Activated CD4-positive, alpha-beta T cell treated with anti-CD3 and anti-CD28 coated beads, Interleukin-2, amount 10 ng/mL, durations not matched to agents 24 days and 14 days (primary cell): ENCODE measurements at places on chromosomes 6 and 20.

DNA sequence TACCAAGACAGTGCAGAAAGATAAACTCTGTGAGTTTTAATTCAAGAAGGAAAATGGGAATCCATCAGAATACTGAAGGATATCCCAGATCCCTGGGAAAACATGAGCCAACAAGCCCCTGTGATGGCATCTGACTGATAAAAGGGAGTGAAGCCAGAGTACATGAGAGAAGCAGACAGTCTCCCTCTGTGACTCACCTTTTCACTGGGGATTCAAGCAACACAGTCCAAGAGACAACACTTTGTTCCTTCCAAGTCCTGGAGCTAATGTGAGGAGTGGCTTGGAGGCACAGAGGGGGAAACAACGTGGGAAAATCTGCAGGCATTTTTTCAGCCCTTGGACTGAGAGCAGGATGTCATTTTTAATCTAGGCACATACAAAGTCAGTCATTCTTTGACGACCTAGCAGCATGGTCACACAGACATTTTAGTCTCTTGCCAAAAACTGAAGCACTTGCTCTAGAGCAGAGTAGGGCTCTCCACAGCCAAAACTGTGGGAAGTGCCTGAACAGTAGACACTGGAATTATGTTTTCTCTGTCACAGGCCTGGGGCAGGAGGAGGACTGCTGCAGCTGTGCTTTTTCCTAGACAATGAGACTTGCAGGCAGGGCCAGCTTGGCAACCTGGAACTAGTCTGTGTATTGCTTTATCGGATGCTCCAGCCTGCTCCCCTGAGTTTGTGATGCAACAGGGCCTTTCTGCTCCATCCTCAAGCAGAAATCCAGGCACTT, 465.0 kb upstream of the GJE1 start:
- DNase-seq, result no peak

DNA sequence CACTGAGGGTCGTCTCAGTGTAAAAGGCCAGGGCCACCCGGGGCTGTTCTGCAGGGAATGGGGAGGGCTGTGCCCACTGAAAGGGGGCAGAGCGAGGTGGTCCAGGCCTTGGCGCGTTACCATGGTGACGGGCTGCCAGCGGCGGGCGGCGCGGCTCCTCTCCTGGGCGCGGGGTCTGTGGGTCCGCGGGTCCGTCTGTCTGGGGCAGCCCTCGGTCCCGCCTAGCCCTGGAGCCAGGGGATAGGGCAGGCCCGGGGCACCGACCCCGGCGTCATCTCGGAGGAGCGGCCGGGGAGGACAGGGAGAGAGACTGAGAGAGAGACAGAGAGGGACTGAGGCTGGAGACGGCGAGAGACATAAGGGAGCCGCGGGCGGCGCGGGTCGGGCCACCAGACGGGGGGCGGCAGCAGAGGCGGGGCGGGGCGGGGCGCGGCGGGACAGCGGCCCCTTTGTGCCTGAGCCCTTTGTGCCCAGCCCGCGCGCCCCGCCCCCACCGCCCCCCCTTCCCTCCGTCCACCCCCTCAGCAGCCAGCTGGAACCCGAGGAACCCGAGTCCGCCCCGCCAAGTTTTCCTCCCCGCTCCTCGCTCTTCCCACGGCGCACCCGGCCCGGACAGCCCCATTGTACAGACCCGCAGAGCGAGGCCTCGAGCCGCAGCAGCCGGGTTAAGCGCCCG, at the start of gene KIAA1755:
KIAA1755 (minus strand) TSS at position 358 of the 676 bp plus-strand sequence; CDS start at position 123, 235 bp downstream.
- DNase-seq, result no peak

DNA sequence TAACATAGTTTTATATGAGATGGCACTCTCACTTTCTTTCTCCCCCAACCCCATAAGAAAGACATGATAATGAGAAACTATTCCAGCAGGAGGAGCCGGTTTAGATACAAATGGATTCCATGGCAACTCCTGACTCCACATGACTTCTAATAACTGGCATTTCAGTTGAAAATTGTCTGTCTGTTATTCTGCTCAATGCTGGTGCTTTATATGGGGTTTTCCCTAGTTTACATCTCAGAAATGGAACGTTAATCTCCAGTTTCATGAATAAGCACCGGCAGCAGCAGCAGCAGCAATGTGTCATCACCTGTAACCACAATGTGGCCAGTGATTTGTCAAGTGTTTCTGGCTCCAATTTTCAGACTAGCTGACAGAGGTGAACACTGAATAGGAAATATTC, 8.0 kb upstream of the SIM1 start:
- peak; percentile 74 for DNase-seq

DNA sequence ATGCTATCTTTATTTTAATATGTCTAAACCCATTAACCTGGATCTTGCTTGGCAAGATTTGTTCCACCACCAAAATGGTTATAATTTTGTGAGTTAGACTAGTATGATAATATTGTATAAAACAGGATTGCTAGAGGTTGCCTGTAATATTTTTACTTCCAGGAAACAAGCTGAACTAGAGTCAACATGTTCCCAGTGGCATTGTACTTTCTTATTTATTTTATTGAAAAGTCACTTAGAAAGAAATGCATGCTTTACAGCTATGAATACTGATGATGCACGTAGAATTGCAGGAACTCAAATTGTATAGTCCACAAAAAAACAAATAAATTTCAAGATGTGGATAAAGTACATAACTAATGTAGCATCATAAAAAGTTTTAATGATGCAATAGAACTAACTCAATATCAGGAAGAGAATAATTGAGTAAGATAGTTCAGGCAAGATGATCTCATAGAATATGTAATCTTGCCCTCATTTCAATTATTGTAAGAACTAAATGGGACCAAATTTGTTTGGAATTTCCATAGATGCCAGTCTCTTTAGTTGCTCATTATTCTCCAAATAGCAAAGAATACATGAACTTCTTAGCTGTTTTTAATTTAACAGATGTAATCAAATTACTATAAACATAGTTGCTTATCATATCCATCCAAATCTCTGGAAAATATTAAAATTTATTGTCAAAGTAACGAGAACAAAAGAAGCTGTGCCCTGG, 451.8 kb downstream of the COL12A1 start:
- no peak for DNase-seq

- no peak for DNase-seq
Measured at GRCh38 chr6:7461416-7461815, 71.8 kb downstream of the RIOK1 start.

DNA sequence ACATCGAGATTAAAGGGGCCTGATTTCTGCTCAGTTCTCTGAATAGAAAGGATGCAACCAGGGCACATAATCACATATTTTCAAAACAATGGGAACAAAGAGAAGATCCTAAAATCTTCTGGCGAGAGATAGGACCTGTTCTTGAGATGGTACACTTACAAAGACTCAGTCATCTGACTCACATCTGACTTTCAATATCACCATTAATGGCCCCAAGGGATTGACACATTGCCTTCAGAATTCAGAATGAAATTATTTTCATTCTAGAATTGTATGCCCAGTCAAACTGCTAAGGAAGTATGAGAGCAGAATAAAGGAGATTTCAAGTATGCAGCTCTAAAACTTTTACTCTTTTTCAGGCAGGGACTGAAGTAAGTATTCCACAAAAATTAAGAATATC, 240.7 kb upstream of the POU3F2 start:
- no peak for DNase-seq

GRCh38 chr6:63576985-63577712, 4.9 kb downstream of the LOC128125822 start:
- DNase-seq, result no peak

DNA sequence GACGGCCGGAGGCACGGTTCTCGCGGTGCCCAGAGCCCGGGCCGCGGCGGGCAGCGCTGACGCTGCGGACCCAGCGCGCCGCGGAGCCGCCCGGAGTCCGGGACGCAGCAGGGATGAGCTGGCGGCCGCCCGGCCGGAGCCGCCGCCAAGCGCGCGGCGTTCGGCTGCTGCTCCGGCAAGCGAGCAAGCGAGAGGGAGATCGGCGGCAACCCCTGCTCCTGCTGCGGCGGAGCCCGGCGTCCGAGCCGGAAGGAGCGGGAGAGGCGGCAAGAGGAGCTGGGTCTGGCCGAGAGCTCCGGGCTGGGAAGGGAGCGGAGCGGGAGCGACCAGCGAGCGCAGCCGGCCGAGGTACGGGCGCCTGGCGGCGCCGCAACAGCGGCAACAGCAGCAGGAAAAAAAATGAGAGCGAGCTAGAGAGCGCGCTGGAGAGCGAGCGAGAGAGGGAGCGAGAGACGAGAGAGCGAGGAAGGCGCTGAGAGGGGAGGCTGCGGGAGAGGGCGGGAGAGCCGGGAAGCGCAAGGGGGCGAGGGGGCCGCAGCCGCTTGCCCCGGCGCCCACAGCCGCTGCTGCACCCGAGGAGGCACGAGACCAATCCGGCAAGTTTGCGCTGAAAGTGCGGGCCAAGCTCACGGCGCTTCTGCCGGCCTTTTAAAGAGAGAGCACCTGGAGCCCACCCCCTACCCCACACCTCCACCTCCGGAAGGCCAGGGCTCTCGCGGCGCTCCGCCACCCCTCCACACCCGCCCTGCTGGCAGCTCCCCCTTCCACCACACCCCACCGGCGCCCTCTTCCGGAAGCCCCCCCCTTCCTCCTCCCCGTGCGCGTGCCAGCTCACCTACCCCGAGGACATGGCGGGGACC, 496 bp downstream of the GRM4 start:
- peak; percentile 63 for DNase-seq

- DNase-seq, result no peak
Measured at GRCh38 chr6:119195848-119196247, 117.4 kb upstream of the FAM184A start.

GRCh38 chr6:72788188-72788587, 166.3 kb downstream of the KCNQ5 start:
- DNase-seq, result no peak

DNA sequence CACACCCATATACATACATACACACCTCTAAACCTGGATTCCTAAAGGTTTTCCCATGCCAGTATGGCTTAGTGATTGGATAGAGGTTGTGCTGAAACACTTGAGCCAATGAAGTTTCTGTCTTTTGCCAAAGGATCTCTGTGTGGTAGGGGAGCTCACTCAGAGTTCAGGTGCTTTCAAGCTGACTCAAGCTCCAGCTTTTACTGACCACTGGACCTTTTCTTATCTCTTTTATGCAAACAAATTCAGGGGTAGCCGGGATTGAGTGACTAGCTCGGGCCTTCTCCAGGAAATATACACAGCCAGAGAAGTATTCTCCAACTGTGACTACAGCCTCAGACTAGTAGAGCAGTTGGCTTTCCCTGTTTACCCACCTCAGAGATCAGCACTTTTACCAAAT, 21.5 kb upstream of the DSE start:
- DNase-seq, result no peak

DNA sequence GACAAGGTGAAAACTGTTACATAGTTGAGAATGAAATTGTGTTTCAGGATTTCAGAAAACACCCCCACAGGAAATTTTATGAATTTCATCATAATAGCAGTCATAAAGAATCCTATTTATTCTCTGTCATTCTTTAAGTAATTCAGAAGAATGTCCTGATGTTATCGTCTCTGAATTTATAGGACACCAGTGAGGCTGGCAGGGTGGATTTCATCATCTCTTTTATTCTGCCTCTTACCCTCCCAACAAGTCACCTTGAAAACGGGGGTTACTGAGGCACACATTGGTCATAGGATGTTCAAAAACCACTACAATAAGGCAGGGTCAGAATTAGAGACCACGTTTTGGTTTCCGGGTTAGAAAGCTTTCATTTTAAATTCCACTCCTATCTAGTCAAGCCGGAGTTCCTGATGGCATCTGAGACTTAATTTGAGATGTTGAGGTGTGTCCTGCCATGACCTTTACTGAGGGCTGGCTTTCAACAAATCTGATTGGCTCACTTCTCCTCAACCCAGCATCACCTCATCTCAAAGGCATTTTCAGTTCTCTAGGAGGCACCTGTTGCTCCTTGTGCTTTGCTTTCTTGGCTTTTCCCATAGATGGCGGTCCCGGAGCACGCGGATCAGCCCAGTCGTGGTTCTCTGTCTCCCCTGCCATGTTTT, 230.6 kb upstream of the SUPT3H start:
- DNase-seq, result no peak

GRCh38 chr20:50569864-50570836, 60.0 kb downstream of the PTPN1 start:
- DNase-seq, result peak; percentile 85

DNA sequence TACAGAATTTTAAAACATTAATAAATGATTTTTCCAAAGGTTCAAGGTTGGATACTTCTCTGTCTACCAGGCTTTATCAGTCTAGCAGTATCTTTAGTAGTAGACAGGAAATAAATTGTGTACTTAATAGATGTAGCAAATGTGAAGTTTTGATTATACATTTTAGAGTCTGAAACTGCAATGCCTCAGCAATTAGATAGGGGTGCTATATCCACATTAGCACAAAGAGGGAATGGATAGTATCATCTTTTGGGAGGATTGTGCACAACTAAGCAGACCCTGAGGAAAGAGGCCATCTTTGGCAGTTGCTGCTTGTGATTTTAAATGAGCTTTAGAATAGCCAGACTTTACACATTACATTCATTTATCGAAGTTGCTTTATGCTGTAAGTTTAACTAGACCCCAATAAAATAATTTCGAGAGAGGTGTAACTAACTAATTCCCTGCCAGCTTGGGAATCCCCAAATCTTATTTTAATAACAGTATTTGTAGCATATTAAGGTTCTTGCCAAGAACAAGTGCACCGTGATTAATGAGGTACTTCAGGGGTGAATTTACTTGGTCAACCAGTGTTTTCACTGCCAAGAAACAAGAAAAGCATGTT, 2.8 kb downstream of the KCNQ5 start:
- DNase-seq, result no peak
